ENCODE measurements at places on chromosomes 12 and 14.

GRCh38 chr14:23113431-23114119 is 5.5 kb downstream of the CEBPE start:
- no peak for DNase-seq

DNA sequence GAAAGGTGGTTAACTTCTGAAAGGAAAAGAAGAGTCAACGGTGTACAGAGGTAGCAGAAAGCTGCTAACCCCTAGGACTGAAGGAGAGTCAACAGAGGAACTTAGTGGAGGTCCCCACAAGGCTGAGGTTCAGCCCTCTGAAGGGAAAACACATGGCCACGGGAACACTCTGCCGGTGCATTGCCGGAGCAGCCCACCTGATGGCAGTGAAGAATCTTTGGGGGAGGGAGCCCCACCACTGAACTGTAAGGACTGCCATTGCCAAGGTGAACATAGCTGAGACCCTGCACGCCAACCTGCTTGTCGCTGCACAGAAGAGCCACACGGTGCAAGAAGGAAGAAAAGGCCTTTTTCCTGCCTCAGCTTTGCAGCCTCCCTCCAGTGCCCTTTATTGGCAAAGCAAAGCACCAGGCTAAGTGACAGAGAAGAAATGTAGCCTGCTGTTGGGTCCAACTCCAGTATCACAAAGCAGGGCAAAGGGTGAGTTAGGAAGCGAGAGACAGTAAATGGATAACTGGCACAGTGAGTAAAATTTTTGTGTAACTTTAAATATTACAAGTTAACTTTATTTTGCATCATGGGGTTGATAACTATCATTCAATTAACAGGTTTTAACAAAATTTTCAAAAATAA is 76.9 kb downstream of the LIN52 start:
- DNase-seq = no peak

DNA sequence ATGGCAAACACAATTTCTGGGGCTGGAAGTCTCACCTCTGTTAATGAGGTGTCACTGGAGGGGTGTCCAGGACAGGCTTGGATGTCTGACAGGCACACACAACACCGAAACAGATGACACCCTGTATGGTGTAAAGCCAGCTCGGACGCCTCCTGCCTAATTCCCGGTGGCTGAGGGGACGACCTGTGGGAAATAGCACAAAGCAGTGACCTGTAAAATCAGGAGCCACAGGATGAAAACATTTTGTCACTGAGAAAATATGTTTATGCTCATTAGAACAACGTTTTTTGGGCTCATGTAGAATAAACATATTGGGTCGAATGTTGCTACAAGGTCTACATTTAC is 285.0 kb upstream of the RTL1 start:
- DNase-seq = no peak

GRCh38 chr12:51972422-51972812 is 20.9 kb downstream of the ACVR1B start:
- no peak for DNase-seq

GRCh38 chr14:39568809-39569538 is 136.7 kb upstream of the FBXO33 start:
- DNase-seq = no peak

DNA sequence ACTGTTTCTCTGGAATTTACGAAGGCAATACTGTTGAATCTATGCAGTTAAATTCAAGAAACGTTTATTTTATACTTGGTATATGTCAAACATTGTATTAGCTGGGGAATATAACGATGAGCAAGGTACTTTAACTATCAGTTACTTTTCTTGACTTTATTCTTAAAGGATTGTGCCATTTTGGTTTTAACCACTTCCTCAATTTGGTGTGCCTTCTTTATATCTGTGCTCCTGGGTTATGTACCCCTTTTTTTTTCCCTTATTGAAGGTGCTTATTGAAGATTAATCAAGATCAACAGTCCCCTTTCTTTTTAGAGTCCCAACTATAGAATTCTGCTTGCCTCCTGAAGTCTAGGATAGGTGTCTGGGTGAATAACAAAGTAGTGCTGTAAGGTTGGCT is 5.8 kb downstream of the RAB21 start:
- DNase-seq = no peak

DNA sequence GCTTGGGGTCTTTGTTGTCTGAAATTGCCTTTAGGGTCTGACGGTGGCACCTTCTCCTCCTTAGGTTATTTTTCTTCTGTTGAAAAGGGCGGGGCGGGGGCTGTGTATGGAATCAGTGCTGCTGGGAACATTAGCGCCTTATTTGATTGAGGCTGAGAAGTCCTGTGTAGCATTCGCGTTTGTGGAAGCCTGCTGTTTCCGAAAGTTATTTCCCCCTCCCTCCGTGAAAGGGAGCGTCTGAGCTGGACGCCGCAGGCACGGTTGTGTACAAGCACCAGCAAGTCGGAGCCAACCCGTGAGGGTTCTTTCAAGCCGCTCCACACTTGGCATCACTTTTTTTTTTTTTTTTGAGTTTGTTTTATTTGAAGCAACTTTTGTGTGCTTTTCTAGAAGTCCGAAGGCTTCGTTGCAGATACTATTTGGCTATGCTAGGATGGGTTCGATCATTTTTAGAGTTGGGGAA is 1.1 kb downstream of the SYNE2 start:
- DNase-seq = peak; percentile 21

Measured in stimulated activated CD4-positive, alpha-beta T cell treated with anti-CD3 and anti-CD28 coated beads, Interleukin-1b, Interleukin-23, amount 100 ng/mL, for 48 hours (primary cell).